Uterus (tissue), 4 donors: ENCODE measurements at places on chromosomes 7 and 10. TPM values are rescaled to one million over a fixed set of nuclear protein-coding genes. Genes with fewer than 3 reads are reported as not detected.

DNA sequence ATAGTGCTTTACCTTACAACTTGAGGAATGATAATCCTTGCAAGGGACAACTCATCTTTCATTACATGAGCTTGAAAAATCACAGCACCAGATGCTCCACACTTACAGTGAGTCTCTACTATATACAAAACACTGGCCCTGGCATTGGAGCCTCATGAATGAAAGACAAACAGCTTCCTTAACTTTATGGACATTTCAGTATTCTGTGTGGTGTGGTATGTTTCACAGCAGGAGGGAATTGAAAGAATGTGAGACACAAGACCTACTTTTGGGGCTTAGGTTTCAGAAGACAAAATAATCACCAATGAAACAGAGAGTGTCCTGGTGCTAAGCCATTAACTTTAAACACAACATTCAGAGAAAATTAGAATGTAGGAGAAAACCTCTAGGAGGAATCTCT lies 1249.6 kb downstream of the XPNPEP1 start:
- H3K36me3 ChIP-seq, result no peaks in the 10 kb centered on the region
- no peaks in the 10 kb centered on the region for H3K27me3 ChIP-seq
- H3K27ac ChIP-seq, result no peak overlapping the region
- H3K4me1 ChIP-seq, result no peaks in the 10 kb centered on the region
- no peak for DNase-seq

DNA sequence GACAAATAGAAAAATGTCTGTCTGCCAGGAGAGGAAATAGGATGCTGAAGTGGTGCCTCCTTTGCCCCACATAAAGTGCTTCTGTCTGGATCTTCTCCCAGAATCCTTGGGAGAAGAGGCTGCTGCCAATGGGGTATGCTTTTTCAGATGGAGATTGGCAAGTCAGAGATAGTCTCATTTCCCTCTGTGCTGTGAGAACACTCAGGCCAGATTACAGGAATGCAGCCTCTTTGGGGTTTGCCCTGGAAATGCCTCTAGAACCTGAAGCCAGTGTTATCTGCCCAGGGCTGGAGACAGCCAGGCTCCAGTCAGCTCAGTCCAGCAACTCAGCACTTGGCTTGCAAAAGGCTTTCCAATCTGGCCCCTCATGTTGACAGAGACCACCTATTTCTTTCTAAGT lies 119.1 kb upstream of the PHYHIPL start:
- DNase-seq, result no peak
- no peaks in the 10 kb centered on the region for H3K36me3 ChIP-seq
- H3K4me1 ChIP-seq, result no peaks in the 10 kb centered on the region
- H3K27ac ChIP-seq, result no peak overlapping the region
- no peaks in the 10 kb centered on the region for H3K27me3 ChIP-seq

- H3K4me3 ChIP-seq, result no peak overlapping the region
- H3K4me1 ChIP-seq, result no peaks in the 10 kb centered on the region
- H3K27ac ChIP-seq, result no peak overlapping the region
- no peaks in the 10 kb centered on the region for H3K27me3 ChIP-seq
These were observed 25.1 kb downstream of the CASP7 start for GRCh38 chr10:113704637-113705343.

The FAM237B gene
- total RNA-seq, result not detected

The TMEM130 gene
- total RNA-seq, result not detected
